ENCODE measurements at places on chromosomes 1 and 21.

DNA sequence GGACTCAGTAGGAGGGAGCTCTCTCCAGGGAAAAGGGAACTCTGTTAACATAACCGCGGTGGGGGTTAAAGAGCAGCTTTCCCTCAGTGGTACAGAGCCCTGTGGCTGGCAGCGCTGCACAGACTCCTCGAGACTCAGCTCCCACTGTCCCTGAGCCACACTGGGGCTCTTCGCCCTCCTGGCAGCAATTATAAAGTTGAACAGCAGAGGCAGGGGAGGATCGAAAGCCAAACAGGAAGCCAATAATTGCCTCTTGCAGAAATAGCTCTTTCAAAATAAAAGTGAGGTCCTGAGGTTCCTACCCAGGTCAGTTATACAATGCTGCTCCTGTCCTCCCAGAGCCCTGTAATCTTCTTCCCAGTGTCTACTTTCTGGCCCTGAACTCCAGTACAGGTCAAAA is 77.0 kb downstream of the FAM78B start:
- H3K36me3 ChIP-seq, result no peaks in the 10 kb centered on the region
- H3K4me3 ChIP-seq, result no peak overlapping the region
- no peak for DNase-seq
- no peaks in the 10 kb centered on the region for H3K4me1 ChIP-seq

DNA sequence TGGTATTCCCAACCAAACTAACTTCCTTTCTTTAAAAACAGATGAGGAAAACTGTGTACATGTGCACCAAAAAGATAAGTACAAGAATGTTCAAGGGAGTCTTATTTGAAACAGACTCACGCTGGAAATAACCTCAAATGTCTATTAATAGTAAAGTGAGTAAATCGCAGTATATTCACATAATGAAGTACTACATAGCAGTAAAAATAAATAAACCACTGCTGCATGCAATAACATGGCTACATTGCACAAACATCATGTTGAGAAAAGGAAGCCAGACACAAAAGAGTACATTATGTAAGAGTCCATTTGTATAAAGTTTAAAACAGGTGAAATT is 5.2 kb upstream of the DENND2D start:
- H3K36me3 ChIP-seq, result no peaks in the 10 kb centered on the region
- peaks cover 6% of the 10 kb centered on the region for H3K27me3 ChIP-seq
- H3K4me3 ChIP-seq, result no peak overlapping the region
- H3K27ac ChIP-seq, result no peak overlapping the region
- DNase-seq, result no peak

DNA sequence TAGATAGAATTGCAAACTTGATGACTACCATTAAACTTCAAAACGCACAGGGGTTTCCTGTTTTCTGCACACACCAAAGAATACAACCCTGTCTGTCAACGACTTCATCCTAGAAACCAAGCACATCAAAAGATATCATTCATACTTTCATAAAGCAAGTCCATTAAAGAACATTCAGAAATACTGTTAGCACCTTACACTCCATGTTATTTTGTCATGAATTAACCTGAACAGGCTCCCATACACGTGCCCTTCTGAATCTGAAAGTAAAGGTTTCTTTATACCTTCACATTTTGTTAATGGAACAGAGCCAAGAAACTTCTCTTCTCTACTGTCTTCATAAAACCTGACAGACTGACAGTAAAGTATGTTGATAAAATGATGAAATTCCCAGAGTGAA is 46.1 kb downstream of the PUM1 start:
- H3K4me1 ChIP-seq, result peaks cover 6% of the 10 kb centered on the region
- no peak overlapping the region for H3K27ac ChIP-seq
- H3K4me3 ChIP-seq, result no peak overlapping the region

GRCh38 chr21:45471525-45472221 is 66.7 kb downstream of the COL18A1 start:
- no peak overlapping the region for H3K4me3 ChIP-seq
- H3K27me3 ChIP-seq, result no peaks in the 10 kb centered on the region
- peak overlapping the region; percentile 87 for H3K27ac ChIP-seq
- peak; percentile 78 for DNase-seq
- peaks cover 31% of the 10 kb centered on the region for H3K36me3 ChIP-seq

- no peaks in the 10 kb centered on the region for H3K27me3 ChIP-seq
- peak overlapping the region; percentile 98 for H3K27ac ChIP-seq
- peak; percentile 94 for DNase-seq
- peak overlapping the region; percentile 74 for H3K4me3 ChIP-seq
- no peaks in the 10 kb centered on the region for H3K36me3 ChIP-seq
Measured at GRCh38 chr1:61079898-61080336, 2.4 kb upstream of the NFIA start.

GRCh38 chr1:70204600-70204999 is 779 bp downstream of the LRRC40 start:
- peak overlapping the region; percentile 85 for H3K27ac ChIP-seq
- peak overlapping the region; percentile 82 for H3K4me3 ChIP-seq
- no peak for DNase-seq

DNA sequence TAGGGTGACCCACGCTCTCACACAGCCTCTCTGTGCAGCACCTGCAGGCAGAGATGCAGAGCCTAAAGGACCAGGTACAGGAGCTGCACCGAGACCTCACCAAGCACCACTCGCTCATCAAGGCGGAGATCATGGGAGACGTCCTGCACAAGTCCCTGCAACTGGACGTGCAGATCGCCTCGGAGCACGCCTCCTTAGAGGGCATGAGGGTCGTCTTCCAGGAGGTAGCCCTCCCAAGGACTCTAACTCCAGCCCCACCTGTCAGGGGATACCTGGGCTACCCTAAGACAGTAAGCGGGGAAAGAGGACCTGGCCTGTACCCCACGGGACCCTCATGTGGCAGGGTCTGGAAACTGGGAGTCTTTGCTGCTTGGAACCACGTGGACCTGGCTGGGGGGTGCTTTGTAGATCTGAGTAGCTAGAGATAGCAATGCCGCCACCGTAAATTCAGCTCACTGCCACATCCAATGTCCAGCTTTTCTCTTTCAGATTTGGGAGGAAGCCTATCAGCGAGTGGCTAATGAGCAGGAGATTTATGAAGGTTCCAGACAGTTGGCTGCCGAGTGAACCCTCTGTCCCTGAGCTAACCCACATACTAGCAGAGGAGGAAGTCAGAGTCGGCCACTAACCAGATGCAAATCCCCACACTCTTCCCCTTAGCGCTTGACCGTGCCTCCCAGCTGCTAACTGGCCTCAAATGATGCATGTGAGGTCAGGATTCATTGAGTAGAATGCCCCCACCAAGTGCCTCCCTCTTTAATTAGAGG is 6.5 kb downstream of the RNF207 start:
- H3K36me3 ChIP-seq, result no peaks in the 10 kb centered on the region
- no peak for DNase-seq
- H3K27ac ChIP-seq, result no peak overlapping the region
- H3K4me3 ChIP-seq, result no peak overlapping the region
- no peaks in the 10 kb centered on the region for H3K27me3 ChIP-seq

DNA sequence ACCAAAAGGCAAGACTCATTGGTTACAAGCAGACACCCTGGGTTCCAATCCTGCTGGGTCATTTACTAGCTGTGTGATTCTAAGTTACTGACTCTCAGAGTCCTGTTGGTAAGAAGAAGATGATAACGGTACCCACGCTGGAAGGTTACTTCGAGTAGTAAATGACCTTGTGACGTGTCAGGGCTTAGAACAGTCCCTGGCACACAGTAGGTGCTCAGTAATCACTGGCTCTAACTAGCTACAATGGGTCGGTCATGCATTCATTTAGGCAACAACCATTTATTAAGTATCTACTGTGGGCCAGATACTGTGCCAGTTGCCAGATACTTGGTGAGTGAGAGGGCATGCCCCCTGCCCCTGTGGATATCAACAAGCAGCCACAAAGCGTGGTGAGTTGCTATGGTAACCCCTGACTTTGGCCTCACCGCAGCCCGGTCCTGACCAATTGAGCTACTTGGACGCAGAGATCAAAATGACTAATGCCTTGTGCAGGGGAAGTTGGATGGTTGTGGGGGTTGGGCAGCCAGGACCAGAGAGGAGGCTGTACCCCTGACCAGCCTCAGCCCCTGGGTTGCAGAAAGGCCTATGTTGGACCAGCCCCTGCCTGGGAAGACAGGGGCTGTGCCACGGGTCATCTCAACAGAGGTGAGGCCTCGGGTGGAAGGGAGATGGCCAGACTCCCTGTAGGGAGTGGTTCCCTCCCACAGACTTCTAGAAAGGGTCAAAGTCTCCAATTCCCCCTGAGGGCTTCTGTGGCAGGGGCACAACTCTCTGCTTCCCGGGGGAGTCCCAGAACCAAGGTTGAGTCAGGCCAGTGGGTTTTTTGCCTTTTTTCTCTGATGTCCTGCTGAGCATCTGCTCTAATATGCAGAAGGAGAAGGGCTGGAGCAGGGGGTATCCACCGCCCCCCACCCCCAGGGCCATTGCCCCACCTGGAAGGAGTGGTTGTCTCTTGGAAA is 16.0 kb downstream of the DHRS3 start:
- H3K36me3 ChIP-seq, result peaks cover 6% of the 10 kb centered on the region
- DNase-seq, result no peak
- H3K27ac ChIP-seq, result peak overlapping the region; percentile 65
- peaks cover 61% of the 10 kb centered on the region for H3K4me1 ChIP-seq
- H3K4me3 ChIP-seq, result no peak overlapping the region

- H3K4me3 ChIP-seq, result no peak overlapping the region
- no peaks in the 10 kb centered on the region for H3K36me3 ChIP-seq
- no peaks in the 10 kb centered on the region for H3K27me3 ChIP-seq
- H3K4me1 ChIP-seq, result no peaks in the 10 kb centered on the region
Measured at GRCh38 chr1:7404046-7404742, 366.9 kb upstream of the VAMP3 start.

DNA sequence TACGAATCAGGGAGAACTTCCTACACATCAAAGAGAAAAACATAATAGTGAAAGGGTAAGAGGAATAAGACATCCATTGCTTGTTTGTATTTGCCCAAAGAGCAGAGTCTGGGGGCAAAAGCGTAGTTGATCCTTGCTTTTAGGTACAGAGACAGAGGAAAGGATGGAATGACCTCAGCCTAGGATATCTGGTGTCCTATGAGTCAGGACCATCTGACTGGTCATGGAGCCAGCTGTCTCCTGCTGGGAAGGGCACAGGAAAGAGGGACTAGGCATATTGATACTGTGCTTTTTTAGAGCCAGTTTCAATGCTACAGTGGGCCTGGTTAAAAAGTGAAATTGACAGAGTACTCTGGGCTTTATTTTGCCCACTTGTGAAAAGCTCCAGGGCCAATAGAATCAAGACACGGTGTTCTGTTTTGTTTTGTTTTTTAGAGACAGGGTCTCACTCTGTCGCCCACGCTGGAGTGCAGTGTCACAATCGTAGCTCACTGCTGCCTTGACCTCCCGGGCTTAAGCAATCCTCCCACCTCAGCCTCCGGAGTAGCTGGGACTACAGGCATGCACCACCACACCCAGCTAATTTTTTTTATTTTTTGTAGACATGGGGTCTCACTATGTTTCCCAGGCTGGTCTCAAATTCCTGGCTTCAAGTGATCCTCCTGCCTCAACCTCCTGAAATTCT is 3.2 kb downstream of the PLEKHO1 start:
- H3K36me3 ChIP-seq, result peaks cover 48% of the 10 kb centered on the region
- H3K4me3 ChIP-seq, result peak overlapping the region; percentile 95
- H3K27ac ChIP-seq, result peak overlapping the region; percentile 96
- no peak for DNase-seq
- H3K27me3 ChIP-seq, result no peaks in the 10 kb centered on the region

DNA sequence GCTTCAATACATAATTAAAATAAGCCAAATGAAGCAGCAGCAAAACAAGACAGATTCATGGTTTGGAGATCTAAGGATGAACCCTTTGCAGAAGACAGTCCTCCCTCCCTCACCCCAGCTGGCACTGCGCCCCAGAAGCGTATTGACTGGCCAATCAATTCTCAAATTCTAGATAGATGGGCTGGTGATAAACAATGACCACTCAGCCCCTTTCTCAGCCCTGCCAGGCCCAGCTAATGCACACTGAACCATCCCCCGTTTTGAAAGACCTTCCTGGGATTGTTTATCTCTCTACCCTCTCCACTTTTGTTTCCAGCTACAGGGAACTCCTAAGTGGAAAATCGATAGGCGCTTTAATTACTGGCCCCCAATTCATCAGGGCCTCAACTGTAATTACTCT is 29.0 kb downstream of the TNR start:
- no peaks in the 10 kb centered on the region for H3K36me3 ChIP-seq
- H3K27me3 ChIP-seq, result no peaks in the 10 kb centered on the region
- H3K4me1 ChIP-seq, result no peaks in the 10 kb centered on the region

- no peak overlapping the region for H3K4me3 ChIP-seq
- peak overlapping the region; percentile 53 for H3K27ac ChIP-seq
- H3K4me1 ChIP-seq, result peaks cover 31% of the 10 kb centered on the region
Measured at GRCh38 chr1:162680419-162681121, 48.3 kb downstream of the DDR2 start.

GRCh38 chr1:7470904-7471638 is 300.0 kb upstream of the VAMP3 start:
- no peaks in the 10 kb centered on the region for H3K36me3 ChIP-seq
- peaks cover 12% of the 10 kb centered on the region for H3K4me1 ChIP-seq
- H3K27ac ChIP-seq, result peak overlapping the region; percentile 62
- H3K27me3 ChIP-seq, result no peaks in the 10 kb centered on the region
- peak; percentile 90 for DNase-seq

- H3K4me1 ChIP-seq, result peaks cover 7% of the 10 kb centered on the region
- no peaks in the 10 kb centered on the region for H3K27me3 ChIP-seq
Measured at GRCh38 chr1:201554789-201555592, 16.1 kb downstream of the NAV1 start.

DNA sequence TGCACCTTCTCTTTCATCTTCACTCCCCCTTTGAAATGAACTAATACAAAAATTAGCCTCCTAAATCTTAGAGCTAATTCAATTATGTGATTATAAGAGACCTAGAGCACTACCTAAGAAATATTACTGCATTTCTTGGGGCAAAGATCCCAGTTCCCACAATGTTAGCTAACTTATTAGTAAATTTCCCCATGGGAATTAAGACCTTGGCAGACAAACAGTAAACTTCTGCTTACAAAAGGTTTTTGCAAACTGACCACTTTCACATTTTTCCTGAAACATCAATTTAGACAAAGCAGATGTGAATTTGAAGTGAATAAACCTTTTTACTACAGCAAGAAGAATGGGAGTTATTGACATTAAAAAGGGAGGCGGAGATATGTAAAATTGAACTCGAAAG is 34.6 kb upstream of the LHX8 start:
- no peaks in the 10 kb centered on the region for H3K27me3 ChIP-seq
- no peaks in the 10 kb centered on the region for H3K4me1 ChIP-seq
- no peaks in the 10 kb centered on the region for H3K36me3 ChIP-seq
- no peak overlapping the region for H3K4me3 ChIP-seq
- no peak overlapping the region for H3K27ac ChIP-seq

DNA sequence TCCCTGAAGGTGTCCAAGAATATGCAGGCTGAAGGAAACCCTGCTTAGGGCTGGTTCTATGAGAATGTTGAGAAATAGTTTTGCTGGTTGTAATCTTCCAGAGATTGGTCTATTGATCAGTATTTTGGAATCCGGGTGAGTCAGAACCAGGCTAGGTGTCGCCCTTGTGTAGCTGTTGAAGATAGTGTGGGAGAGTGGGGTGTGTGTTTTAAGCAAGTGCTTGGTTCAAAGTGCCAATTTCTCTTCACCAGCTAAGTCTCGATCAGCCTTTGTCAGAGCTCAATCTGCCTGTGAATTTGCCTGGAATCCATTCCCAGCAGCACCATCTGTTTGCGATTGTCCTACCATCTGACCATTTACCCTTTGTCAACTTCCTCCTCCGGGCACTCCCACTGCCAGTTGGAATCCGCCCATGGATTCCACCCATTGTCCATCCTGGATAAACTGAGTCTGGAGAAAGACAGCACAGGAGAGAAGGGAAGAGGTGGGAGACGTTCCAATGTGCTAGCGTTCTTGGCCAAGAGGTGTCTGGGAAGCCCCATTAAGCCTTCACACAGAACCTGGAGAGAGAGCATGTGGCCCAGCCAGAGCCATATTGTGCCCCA is 59.4 kb upstream of the CYP2J2 start:
- no peak overlapping the region for H3K27ac ChIP-seq
- no peak for DNase-seq
- H3K36me3 ChIP-seq, result no peaks in the 10 kb centered on the region
- no peaks in the 10 kb centered on the region for H3K27me3 ChIP-seq
- H3K4me1 ChIP-seq, result no peaks in the 10 kb centered on the region

Measured in ascending aorta (tissue), 2 donors.